ENCODE measurements at places on chromosomes 1 and 21.
A peak's percentile ranks its signal among the peaks of the same experiment; 100 is the strongest.

DNA sequence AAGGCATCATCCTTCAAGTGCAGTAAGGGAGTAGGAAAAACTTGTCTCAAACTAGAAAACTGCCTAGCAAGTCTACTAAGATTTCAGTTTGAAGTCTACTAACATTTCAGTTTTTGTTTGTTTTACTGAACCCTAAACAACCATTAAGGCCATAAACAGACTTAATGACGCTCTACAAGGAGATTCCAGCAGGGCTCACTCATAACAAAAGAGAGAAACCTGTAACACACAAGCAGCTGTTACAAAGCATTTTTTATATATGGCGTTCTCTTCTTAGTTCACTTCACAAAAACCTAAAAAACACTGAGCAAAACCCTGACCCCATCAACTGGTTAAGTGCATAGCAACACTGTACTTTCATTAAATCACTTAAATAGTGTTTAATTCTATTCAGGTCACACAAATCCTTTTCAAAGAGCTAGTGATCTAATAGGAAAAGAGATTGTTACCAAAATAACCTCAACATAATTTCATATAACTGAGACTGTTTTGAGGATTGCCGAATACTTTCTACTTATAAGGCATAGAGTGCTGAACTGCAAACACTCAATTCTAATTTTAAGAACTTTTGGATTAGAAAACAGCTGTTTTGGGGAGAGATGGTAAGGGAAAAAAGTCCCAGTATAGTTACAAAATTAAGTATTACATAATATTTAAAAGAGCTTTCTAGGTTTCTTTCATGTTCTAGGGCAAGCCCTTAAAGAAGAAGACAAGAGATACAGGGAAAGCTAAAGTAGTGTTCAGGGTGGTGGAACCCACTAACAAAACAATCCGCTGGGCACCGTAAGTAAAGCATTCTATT lies 1.4 kb downstream of the B3GALNT2 start:
- DNase-seq = no peak

DNA sequence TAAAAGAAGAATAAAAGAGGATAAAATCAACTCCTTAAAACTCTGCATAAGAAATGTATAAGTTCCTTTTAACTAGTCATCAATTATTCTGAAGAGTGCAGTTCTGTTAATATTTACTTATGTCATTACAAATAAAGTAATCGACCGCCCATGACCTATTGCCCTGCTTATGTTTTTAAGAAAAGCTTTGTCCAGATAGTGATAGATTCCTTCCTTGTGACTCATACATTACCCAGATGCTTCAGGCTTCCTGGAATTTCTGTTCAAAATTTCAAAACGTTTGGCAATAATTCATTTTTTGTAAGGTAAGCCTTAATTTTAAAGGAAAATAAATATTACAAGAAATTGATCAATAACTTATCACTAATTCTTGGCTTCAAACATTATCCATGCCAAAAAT lies 918.2 kb upstream of the ADGRL2 start:
- DNase-seq = peak; percentile 51

- DNase-seq = peak; percentile 28
These were observed 35.4 kb upstream of the CITED4 start for GRCh38 chr1:40897513-40897912.

GRCh38 chr1:233180641-233181364 lies 114.7 kb downstream of the PCNX2 start:
- no peak for DNase-seq

DNA sequence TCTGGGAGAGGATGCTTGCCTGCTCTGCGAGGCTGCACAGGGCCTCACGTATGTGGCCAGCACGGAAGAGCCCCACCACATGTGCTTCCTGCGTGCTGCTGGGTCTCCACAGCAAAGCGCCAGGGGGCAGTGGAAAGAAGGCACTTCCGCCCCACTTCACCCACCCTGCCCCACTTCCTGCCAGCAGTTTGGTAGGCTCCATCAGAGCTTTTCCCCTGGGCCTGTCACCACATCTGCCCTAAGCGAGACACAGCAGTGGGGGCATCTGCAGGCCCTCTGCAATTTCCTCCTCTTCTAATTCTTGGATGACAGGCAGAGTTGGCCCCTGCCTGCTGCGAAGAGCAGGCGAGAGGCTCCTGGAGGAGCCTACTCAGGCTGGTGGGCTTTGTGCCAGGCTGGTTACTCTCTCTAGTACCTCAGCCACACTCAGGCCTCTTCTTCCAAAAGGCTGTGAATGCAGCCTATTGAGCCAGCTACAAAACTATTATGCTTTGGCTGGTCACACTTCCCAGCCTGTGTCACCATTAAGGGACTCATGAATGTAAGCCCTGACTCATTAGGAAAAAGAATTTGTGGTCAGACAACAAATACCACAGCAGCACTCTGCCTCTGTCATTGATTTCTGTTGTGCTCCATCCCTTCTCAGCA lies 25.0 kb downstream of the CD244 start:
- no peak for DNase-seq

GRCh38 chr21:44653123-44653522 lies 1.3 kb downstream of the KRTAP12-4 start:
- no peak for DNase-seq

DNA sequence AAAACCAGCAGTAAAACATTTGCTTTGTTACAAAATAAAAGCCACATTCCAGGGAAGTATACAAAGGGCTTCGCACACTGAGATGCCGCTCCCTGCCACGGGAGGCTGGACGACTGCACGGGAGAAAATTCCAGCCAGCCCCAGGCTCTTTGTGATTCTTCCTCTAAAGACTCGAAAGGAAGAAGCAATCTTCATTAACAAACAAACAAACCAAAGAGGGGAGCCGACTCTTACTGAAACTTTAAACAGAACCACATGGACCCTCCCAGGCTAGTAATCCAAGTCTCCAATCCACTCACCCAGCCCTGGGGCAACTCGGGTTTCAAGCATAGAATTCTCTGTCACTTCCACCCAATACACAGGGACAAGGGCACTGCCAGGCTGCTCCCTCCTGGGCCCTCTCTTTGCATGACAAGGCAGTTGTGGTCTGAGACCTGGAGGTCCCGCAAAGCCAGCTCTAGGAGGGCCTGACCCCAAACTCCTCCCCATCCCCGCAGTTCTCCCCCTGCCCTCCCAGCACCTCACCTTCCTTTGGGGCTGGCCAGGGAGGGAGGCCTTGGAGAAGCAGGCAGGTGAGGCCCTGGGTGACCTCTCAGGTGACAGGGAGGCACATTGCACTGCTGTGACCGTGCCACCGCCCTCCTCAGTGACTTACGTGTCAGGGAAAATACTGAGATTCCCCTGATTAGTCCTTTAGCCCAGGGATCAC lies 26.6 kb upstream of the COL18A1 start:
- DNase-seq = peak; percentile 46
